ENCODE measurements at places on chromosomes 4 and X.

DNA sequence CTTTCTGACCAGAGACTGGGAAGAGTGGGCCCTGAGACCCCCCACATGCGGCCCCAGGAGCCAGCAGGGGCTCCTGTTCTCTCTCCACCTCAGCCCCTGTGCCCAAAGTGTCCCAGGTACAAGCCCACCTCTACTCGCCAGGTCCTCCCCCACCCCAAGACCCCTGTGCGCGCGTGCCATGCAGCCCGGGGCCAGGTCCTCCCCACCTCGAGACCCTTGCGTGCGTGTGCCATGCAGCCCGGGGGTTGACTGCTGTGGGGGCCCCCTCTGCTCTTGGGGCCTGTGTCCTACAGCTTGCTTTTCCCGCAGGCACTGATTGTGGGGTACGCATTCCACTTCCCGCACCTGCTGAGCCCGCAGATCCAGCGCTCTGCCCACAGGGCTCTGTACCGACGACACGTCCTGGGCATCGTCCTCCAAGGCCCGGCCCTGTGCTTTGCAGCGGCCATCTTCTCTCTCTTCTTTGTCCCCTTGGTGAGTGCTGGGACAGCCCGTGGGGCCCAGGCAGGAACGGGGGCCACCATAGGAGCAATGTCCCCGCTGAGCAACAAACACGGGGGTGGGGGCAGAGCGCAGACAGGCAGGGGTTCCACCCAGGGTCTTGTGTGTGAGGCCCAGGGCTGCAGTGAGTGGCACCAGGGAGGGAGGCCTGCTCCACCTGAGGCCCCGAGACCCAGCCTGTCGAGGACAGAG is 20.3 kb downstream of the DGKQ start:
- DNase-seq: no peak

GRCh38 chrX:41822892-41823291 is 98.9 kb downstream of the GPR82 start:
- no peak for DNase-seq

DNA sequence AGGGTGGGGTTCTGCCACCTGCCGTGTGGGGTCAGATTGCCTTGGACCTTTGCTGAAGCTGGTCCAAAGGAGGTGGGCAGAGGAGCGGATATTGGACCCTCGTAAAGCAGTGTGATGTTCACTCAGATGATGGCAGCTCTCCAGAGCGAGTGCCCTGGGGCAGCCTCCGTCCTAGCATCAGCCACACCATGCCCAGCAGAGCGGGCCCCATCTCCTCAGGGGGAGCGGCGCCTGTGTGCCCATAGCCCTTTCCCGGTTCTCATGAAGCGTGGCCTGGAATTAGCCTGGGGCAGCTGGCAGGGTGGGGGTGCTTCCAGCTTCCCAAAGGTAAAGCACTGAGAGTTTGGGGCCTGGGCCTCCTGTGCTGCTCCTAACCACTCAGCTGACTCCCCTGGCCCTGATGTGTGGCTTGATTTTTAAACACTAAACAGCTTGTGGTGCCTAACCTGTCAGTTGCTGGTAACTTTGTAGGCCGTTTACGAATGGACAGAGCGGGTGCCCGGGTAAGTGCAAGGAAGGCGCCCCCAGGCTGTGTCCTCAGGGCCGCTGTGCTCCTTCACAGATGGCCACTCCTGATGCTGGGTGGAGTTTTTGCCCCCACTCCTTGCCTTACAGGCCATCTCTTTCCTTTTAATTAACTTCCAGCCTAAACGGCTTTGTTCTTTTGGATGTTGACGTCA is 36.0 kb downstream of the NOP14 start:
- DNase-seq: peak; percentile 15

DNA sequence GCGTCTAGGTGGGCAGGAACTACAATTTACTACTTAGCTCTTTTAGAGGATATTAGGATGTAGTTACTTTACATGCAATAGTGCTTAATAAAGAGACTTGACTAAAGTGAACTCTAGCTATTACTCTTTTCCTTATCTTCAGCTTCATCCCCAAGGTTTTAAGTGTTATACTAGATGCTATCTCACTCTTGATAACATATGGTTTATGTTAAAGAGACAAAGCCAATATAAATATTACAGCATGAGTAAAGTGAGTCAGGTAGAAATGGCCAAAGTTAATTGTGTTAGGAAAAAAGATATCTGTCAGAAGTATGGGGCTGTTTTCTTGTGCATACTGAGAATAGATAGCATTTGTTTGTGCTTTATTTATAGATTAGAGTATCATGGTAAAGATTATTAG is 80.5 kb downstream of the STAG2 start:
- no peak for DNase-seq

DNA sequence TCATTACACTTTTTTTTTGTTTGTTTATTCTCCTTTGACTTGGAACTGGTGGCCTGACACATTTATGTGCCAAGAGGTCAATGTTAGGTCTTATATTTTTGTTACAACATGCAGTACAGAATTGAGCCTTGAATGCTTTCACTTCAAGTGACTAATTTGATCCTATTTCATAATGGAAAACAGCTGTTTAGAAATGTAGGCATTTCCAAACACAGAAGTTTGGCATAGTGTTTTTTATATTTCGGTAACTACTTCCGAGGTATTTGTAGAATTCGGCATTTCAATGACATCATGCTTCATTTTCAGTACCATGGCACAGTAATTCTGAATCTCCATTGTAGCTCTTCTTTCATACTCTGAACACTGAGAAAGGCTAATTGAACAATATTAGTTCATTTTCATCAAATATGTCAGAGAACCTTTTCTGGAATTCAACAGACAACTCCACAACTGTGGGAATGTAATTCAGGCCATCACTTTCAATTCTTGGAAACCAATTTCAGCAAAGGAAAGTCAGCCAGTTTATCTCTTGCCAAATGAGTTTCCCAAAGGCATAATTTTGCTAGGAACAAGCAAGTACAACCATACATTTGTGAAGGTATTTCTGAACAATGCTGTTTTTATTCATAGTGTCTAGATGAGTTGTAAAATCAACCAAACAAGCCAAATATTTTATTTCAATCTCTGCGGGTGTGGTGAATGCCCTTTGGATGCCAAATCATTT is 11.4 kb downstream of the FAM120C start:
- no peak for DNase-seq

DNA sequence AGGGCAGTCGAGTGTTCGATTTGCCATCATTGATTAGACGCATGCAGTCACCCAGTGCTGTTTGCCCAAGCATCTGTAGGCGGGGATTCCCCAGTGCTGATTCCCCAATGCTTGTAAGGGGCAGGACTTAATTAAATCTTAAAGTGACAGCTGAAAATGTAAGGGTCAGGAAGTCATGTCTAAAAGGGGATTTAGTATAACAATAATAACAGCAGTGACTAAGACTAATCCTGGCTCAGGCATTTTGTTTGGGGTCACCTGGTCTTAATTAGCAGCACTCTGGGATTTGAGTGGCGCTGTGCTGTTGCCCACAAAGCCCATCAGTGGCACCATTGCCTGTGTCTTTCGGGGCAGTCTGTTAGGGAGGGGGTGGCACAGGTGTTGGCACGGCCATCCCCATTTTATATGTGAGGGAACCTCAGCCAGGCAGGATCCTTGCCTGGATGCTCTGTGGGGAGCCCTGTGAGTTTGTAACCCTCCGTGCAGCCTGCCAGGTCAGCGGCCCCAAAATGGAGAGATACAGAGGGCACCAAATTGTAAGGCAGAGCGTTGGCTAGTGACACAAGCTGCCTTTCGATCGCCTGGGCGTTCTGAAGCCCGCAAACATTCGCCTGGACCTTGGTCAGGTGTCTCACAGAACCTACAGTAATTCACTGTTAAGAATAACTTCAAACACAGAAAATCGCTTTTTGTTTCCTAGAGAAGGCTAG is 146.7 kb downstream of the TBL1X start:
- DNase-seq: no peak

GRCh38 chr4:170979736-170980135 is 833.5 kb upstream of the GALNTL6 start:
- DNase-seq: peak; percentile 26

- DNase-seq: no peak
Observed at GRCh38 chrX:98480606-98481005, 1596.9 kb downstream of the RPA4 start.

DNA sequence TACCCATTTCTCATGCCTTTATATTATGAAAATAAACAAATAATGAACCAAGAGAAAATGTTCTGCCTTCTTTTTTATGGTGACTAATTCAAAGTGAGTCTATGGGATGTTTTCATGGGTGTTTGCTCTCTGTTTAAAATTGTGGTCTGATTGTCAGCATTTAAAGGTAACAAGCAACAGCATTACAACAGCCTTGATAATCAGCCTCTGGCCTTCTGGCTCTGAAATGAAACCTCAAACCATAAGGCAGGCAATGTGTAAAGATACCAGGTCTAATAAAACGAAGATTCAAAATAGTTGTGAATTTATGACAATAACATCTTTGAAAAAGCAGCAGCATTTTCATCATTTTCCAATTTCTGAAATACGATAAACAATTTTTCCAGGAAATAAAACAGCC is 63.7 kb downstream of the FAM13A start:
- DNase-seq: no peak

- DNase-seq: no peak
Observed at GRCh38 chr4:41933997-41934503, 1.2 kb upstream of the TMEM33 start.

- DNase-seq: no peak
Observed at GRCh38 chrX:129771266-129771995, 8.3 kb upstream of the SASH3 start.

DNA sequence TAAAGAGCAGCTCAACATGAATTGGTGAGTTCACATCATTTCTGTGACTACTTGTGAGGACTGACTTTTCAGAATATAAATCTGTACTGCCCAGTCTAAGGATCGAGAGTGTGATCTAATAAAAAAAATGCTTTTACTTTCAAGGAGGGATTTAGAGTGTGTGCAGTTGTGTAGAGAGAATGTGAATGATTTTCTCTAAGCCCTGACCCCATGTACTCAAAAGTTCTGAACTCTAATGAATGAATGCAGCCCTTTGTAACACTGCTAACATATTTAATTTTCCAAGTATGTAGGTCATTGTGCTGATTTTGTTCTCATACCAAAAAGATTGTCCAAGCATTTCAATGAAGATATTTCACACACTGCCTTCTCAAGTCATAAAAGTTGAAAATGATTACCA is 92.5 kb upstream of the STOX2 start:
- DNase-seq: no peak

DNA sequence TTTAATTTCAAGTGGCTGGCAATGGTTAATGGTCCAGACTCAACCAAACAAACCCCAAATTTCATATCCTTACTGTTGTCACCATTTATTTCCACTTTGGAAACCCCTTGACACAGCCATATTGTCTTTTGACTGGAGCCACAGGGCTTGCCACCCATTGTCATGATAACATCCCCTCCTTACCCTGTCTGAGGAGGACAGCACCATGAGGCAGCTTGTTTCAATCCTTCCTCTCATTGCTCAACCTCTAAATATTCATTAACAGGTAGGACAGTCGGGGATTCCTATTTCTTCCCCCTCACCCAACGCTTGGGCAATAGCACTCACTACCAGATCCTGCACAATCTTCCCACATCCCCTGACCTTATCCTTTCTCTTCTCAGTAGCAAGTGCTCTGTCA is 92.1 kb downstream of the CEP135 start:
- DNase-seq: no peak

- no peak for DNase-seq
Observed at GRCh38 chrX:97200454-97200853, 316.7 kb downstream of the RPA4 start.

DNA sequence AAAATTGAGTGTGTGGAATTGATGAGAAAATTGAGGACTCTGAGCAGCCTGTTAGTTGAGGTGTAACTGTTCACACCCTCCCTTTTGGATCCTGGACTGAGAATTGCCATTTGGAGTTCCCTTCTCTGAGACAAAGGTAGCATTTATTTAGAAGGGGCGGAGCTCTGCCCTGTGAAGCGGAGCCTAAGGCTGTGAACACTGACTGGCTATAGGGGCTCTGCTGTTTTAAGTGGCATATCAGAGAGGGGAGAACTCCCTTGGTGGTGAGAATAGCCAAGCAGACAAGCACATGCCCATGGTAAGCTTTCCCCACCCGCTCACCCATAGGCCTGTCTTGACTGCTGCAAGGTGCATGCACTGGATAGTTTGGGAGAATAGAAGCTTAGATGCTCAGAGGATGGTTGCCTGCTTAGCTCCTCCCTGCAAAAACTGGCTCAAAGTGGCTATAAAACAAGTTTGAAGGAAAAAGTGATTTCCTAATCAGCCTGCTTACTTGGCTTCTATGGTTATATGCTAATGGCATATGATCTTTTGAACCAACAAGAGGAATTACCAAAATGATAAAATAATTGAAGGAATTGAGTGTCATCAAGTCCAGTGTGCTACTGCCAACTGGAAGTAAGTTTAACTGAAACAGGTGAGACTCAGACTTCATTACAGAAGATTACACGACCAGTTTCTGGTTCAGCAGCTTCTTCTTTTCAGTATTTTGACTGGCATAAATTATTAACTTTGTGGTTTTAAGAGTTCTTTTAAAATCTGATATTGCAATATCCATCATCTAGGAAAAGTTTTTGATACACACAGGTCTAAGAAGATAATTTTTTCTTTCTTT is 108.4 kb downstream of the AFF1 start:
- no peak for DNase-seq

GRCh38 chrX:65586491-65586890 is 51.9 kb upstream of the LAS1L start:
- DNase-seq: no peak

GRCh38 chr4:118981839-118982381 is 93.3 kb downstream of the SYNPO2 start:
- peak; percentile 76 for DNase-seq

DNA sequence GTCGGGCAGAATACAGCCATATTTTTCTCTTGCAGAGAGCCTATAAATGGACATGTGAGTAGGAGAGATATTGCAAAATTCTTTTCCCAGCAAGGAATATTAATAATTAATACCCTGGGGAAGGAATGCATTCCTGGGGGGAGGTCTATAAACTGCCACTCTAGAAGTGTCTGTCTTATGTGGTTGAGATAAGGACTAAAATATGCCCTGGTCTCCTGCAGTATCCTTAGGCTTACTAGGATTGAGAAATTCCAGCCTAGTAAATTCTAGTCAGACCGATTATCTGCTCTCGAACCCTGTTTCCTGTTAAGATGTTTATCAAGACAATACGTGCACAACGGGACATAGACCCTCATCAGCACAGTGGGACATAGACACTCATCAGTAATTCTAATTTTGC is 872.6 kb downstream of the FSTL5 start:
- no peak for DNase-seq

GRCh38 chr4:26288355-26288909 is 32.4 kb upstream of the RBPJ start:
- no peak for DNase-seq

DNA sequence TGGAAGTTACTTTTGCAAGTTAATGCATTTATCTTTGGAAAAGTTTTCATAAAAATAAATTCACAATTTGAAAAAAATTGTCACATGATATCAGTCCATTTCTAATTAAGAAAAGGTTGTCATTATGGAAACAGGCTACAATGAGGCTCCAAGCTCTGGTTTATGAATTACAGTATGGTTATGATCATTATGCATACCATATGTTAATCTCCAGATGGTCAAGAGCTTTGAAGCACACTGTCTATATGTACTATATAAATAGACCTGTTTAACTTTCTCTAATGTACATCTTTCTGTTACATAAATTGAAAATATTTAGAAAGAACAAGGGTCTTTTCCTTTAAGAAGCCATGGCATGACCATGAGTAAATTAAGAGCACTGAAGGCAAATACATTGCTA is 2338.8 kb downstream of the PCDH7 start:
- DNase-seq: no peak

- DNase-seq: no peak
Observed at GRCh38 chrX:119455264-119455663, 13.0 kb upstream of the SLC25A5 start.

GRCh38 chrX:97102938-97103337 is 219.2 kb downstream of the RPA4 start:
- no peak for DNase-seq

Data from femur (tissue), 1 donor.